Mesenchymal stem cell (in vitro differentiated cells and primary cell): ENCODE measurements at places on chromosomes 5 and 9.

- no peak overlapping the region for H3K27ac ChIP-seq
- DNase-seq: no peak
- no peaks in the 10 kb centered on the region for H3K36me3 ChIP-seq
- peaks cover 32% of the 10 kb centered on the region for H3K4me1 ChIP-seq
These were observed 55.3 kb upstream of the EGFL7 start for GRCh38 chr9:136607334-136607919.

GRCh38 chr9:95505717-95506427 is 10.9 kb downstream of the PTCH1 start:
- peak; percentile 72 for DNase-seq
- peak overlapping the region; percentile 81 for H3K4me3 ChIP-seq
- no peaks in the 10 kb centered on the region for H3K27me3 ChIP-seq
- H3K36me3 ChIP-seq: no peaks in the 10 kb centered on the region
- H3K4me1 ChIP-seq: peaks cover 8% of the 10 kb centered on the region
- H3K27ac ChIP-seq: peak overlapping the region; percentile 82

- H3K27me3 ChIP-seq: no peaks in the 10 kb centered on the region
- H3K4me1 ChIP-seq: no peaks in the 10 kb centered on the region
- no peak overlapping the region for H3K27ac ChIP-seq
- no peak for DNase-seq
- H3K36me3 ChIP-seq: no peaks in the 10 kb centered on the region
These were observed 5.2 kb downstream of the CCDC152 start for GRCh38 chr5:42761791-42762190.

- H3K27ac ChIP-seq: peak overlapping the region; percentile 71
- H3K36me3 ChIP-seq: no peaks in the 10 kb centered on the region
- DNase-seq: peak; percentile 67
- no peaks in the 10 kb centered on the region for H3K27me3 ChIP-seq
These were observed 190.1 kb downstream of the NR3C1 start for GRCh38 chr5:143213231-143213850.

- peaks cover 10% of the 10 kb centered on the region for H3K27me3 ChIP-seq
- DNase-seq: no peak
- no peak overlapping the region for H3K27ac ChIP-seq
- no peaks in the 10 kb centered on the region for H3K4me1 ChIP-seq
- no peak overlapping the region for H3K4me3 ChIP-seq
These were observed 6.8 kb upstream of the FXN start for GRCh38 chr9:69028754-69029153.

DNA sequence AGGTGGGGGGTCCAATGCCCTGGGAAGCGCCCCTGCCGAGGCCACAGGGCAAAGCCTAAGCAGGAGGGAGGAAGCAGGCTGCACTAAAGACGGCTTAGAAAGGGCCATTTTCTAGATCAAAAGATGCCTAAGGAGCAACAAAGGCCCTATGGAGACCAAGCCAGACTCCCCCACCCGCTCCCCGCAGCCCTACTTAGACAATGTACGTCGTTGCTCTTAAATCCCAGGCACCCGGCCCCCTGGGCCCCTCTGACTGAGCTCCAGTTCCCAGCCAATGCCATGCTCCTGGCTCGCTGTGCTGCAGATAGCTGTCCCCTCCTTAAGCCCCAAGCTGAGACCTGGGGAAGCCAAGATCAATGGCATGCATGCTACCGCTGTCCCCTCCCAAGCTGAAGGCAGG is 10.3 kb downstream of the IPPK start:
- H3K4me3 ChIP-seq: no peak overlapping the region
- no peaks in the 10 kb centered on the region for H3K27me3 ChIP-seq
- H3K27ac ChIP-seq: no peak overlapping the region
- no peak for DNase-seq
- peaks cover 40% of the 10 kb centered on the region for H3K36me3 ChIP-seq

DNA sequence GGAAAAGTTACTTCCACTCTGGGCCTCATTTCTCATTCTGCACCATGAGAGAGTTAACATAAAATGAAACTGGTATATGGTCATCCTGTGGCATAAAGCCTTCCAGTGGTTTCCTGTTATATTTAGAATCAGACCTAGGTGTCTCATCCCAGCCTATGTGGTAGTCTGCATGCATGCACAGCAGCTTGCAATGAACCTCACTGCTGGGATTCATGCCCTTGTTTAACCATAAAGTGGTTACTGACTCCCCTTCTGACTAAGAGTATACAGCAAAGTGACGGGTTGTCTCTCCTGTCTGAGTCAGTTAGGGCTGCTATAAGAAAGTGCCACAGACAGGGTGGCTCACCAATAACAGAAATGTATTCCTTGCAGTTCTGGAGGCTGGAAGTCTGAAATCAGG is 14.7 kb upstream of the TDRD7 start:
- no peak overlapping the region for H3K4me3 ChIP-seq
- peaks cover 6% of the 10 kb centered on the region for H3K4me1 ChIP-seq
- H3K27me3 ChIP-seq: peaks cover 18% of the 10 kb centered on the region

GRCh38 chr5:129664336-129664937 is 83.5 kb upstream of the MINAR2 start:
- no peak overlapping the region for H3K4me3 ChIP-seq
- DNase-seq: peak; percentile 40
- no peak overlapping the region for H3K27ac ChIP-seq
- no peaks in the 10 kb centered on the region for H3K4me1 ChIP-seq

DNA sequence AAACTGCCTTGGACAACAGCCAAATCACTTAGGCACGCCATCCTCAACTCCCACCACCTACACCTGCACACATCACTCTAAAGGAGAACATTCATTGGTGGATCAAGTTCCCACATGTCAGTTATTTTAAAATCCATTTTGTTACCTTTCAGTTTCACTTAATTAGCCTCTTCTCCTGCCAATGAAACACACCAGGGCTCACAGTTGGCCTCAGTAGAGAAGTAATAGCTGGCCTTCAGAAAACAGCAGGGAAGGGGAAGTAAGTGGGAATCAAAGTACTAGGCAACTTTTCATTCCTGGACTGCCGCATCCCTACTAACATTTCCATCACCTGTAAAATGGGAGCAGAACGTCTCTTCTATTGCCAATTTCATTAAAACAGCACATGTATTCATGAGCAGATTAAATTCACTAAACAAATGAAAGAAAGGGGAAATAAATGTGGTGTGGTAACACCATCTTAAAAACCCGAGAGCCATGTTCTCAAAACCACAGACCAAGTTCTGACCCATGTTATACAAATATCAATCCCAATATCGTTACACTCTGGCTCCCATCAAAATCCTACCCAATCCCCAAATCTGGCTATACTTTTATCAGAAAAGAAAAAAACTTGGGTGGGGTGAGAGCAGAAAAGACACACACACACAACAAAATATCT is 1.7 kb downstream of the SIL1 start:
- H3K27ac ChIP-seq: no peak overlapping the region
- H3K4me1 ChIP-seq: peaks cover 2% of the 10 kb centered on the region
- H3K36me3 ChIP-seq: peaks cover 4% of the 10 kb centered on the region
